ENCODE measurements at places on chromosomes 5 and 9. TPM values are rescaled to one million over a fixed set of nuclear protein-coding genes. Genes with fewer than 3 reads are reported as not detected.

Gene DUSP1
- 783 TPM for total RNA-seq

DNA sequence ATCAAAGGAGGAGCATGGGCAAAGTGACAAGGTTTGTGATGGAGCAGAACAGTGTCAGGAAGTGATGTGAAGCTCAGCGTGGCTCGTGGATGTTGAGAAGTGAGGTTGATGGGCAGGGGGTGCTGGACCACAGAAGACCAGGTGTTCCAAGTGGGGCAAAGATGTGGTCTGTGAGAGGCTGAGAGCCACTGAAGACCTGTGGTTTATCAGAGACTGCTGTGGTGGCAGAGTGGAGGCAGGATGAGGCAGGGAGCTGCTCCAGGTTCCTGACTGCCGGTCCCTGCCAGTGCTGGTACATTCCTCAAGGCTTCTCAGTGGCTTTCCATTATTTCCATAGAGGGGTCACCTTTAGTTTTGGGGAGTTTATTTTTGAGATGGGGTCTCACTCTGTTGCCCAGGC is 19.1 kb downstream of the PALM2AKAP2 start:
- DNase-seq = no peak

- no peak for DNase-seq
Measured at GRCh38 chr9:36936498-36936831, 97.6 kb downstream of the PAX5 start.

GRCh38 chr5:66856041-66856805 is 260.0 kb downstream of the MAST4 start:
- no peak for DNase-seq

GRCh38 chr9:111474385-111474784 is 9.8 kb downstream of the ECPAS start:
- no peak for DNase-seq

DNA sequence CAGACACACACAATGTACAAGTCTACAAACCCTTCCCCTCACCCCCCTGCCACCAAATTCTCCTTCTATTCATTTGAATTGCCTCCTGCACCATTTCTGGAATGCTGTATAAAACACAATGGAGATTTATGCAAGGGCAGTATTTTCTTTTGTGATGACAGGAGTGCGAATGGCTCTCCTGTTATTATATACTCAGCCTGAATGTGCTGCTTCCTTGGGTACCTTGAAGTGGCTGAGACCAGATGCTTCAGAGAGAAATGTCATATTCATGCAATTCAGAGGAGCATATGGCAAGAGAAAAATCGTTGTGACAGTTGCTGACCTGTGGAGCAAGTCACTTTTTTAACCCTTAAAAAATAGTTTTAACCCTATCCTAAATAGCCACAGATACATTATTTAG is 468.0 kb upstream of the WWC1 start:
- no peak for DNase-seq

Gene HARS2
- total RNA-seq = 136 TPM

GRCh38 chr5:139664727-139665351 is 16.7 kb downstream of the CXXC5 start:
- DNase-seq = no peak

GRCh38 chr5:125179612-125180011 is 433.2 kb upstream of the ZNF608 start:
- DNase-seq = no peak

Gene CDH18
- not detected for total RNA-seq
